EH (cell line): ENCODE measurements at places on chromosomes 2 and 18.

DNA sequence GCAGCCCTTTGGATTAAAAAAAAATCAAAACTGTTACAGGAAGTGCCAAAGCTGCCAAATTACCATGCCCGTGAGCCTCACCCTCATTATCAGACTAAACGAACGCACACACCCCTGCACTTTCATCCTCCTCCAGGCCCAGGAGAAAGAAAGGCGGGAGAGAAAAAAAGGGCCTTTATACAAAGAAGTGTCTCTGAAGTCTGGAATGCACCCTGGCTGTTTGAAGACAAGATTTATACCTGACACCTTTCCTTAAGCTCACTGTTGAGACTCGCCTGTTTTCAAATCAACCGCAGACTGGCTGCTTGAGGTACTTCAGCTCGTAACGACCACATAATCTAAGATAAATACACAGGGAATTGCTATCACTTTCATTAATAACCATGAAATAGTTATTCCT lies 31.0 kb downstream of the EDAR start:
- DNase-seq = no peak

- DNase-seq = no peak
Measured at GRCh38 chr18:43735570-43735969, 458.3 kb upstream of the SYT4 start.

DNA sequence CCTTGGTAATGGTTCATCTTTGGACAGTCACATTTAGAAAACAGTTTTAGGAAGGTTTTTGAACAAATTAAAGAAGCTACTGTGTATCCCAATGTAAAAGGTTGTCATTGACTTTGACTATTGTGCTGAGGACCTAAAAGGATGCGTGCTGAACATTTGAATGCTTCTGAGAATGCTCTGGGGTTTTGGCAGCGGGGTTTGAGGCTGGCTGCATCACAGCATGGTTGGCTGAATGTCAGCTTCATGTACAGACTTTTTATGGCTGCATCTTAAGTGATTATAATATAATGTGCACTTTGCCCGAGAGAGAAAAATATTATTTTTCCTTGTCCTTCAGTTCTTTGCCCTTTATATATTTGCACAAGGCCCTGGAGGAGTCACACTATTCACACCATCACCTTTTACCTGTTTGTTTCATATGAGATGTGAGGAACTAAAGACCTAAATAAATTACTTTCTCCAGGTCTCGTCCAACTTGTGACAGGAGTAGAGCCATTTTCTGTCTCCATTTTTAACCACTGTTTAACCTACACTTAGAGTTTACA lies 125.9 kb downstream of the CCDC85A start:
- DNase-seq = no peak

DNA sequence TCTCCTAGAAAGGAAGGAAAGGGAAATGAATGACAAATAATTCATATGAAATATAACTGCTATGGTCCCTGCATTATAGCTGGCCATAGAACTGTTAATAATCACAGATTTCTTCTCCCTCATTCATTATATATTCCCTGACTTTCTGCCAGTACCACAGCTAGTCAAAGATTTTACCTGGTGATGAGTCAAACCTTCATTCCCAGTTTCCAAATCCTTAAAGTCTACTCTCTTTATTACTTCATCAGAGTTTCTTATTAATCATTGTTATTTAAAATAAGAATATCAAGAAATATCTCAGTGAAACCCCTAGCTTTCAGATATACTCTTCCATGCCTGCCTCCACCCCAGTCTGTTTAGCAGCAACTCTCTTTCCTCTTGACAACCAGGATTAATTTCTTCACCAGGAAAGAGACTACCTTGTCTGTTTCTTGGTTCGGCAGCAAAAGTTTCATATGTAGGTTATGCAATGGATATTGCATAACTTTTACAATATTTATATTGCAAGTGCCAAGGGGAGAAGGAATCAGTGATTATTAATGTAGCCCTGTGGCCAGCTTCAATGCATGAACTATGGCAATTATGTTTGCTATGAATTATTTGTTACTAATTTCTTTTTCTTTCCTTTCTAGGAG lies 533.8 kb downstream of the FBXO15 start:
- no peak for DNase-seq

- DNase-seq = no peak
Measured at GRCh38 chr2:121184248-121184862, 100.6 kb downstream of the TFCP2L1 start.

- DNase-seq = no peak
Measured at GRCh38 chr2:211114826-211115455, 558.5 kb downstream of the CPS1 start.

- DNase-seq = no peak
Measured at GRCh38 chr2:60366135-60366712, 187.2 kb downstream of the BCL11A start.

DNA sequence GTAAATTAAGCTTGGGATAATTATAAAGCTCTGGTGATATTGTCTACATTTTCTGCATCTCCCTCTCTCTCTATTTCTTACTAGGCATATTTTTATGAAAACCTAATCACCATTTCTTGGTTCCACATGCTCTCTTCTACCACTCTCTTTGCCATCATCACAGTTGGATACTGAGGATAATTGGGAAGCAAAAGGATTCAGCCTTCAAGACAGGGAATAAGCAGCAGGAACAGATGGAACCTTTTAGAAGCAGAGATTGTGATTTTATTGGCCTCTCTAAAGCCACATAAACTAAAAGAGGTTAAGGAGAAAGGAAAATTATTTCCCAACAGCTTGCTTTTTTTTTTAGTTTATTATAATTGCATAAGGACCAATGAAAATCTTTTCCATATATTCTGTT lies 226.3 kb upstream of the SPHKAP start:
- DNase-seq = no peak

- DNase-seq = no peak
Measured at GRCh38 chr2:7468955-7469354, 551.7 kb downstream of the RNF144A start.

DNA sequence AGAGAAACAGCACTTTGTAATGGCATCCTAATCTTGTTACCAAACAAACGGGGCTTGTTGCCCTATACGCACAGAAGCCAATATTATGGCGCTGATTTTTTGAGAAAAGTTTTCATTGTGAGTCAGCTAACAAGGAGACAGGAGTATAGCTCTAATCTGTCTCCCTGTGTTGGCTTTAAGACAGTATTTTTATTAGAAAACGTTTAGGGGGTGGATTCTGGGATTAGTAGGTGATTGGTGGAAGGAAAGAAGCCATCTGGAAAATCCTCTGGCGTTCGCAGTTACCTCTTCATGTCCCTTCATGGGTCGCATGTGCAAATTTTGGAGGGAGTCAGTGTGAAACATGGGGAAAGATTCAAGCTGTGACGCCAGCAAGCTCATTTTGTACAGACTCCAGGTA lies 698 bp upstream of the TMEM237 start:
- DNase-seq = peak; percentile 50

DNA sequence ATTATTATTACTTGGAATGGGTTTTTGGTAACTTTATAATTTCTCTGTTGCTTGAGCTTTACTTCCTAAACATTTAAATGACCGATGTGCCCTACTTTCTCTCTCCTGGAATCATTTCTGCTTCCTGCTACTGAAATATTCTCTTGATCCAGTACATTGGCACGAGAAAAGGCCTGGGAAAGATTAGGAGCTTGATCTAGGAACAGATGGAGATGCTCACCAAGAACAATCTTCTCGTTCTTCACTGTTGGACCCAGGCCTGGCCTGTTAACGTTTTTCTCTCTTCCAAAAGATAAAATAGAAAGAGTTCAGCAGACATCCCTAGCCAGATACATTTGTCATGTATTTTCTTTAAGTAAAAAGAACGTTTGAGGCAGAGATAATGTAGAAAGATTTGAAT lies 1356.8 kb upstream of the CRIM1 start:
- DNase-seq = no peak

GRCh38 chr2:58039170-58039611 lies 7.4 kb upstream of the VRK2 start:
- peak; percentile 69 for DNase-seq

GRCh38 chr2:128563348-128563687 lies 244.7 kb upstream of the HS6ST1 start:
- DNase-seq = peak; percentile 98

GRCh38 chr2:151337643-151338042 lies 19.7 kb upstream of the TNFAIP6 start:
- DNase-seq = peak; percentile 34

GRCh38 chr2:8594731-8595427 lies 87.0 kb upstream of the ID2 start:
- DNase-seq = no peak

DNA sequence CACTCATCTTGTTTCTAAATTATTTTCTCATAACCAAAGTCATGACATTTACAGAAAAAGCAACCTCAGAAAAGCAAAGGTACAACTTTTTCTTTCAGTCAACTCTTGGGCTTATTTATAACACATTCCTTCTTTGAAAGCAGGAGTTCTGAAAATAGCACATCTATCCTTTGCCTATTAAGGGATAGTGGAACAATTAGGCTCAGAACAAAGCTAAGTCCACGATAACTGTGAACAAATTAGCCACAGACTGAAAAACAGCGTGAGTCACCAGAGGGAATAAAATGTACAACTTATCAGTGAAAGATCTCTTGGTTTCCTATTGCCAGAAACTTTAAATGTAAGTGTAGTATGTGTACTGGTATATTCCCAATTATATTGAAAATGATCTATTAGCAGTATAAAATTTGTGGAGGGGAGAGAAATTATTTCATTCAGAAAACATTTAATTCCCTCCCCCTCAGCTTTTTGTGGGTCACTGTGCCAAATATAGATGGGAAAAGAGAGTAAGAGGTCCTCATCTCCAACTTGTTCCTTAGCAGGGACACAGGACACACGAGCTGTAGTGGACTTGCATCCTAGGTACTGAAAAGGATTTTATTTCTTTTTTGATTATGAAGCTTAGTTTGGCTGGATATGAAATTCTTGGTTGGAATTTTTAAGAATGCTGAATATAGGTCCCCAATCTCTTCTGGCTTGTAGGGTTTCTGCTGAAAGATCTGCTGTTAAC lies 15.4 kb upstream of the MATN3 start:
- peak; percentile 72 for DNase-seq

GRCh38 chr18:79588636-79589481 lies 90.7 kb upstream of the CTDP1 start:
- DNase-seq = peak; percentile 81

- peak; percentile 14 for DNase-seq
Measured at GRCh38 chr2:215003001-215003400, 135.4 kb downstream of the ABCA12 start.

DNA sequence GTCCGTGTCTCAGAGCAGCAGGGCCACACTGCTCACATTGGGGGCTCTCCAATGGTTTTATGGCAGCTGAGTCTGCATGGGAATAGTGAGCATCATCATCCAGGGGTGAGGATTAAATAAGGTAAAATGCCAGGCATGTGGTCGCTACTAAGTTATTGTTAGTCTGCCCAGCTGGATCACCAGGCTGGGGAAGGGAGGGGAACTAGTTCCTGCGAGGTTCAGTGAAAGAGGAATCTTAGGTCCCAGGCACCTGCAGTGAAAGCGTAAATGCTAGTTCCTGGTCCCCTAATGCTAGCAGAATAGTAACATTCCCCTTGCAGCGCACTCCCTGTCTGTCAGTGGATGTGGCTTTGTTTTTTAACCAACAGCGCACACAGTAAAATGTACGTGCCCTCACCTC lies 60.1 kb downstream of the ARHGEF4 start:
- DNase-seq = no peak

GRCh38 chr2:224410946-224411561 lies 9.1 kb upstream of the FAM124B start:
- peak; percentile 54 for DNase-seq

DNA sequence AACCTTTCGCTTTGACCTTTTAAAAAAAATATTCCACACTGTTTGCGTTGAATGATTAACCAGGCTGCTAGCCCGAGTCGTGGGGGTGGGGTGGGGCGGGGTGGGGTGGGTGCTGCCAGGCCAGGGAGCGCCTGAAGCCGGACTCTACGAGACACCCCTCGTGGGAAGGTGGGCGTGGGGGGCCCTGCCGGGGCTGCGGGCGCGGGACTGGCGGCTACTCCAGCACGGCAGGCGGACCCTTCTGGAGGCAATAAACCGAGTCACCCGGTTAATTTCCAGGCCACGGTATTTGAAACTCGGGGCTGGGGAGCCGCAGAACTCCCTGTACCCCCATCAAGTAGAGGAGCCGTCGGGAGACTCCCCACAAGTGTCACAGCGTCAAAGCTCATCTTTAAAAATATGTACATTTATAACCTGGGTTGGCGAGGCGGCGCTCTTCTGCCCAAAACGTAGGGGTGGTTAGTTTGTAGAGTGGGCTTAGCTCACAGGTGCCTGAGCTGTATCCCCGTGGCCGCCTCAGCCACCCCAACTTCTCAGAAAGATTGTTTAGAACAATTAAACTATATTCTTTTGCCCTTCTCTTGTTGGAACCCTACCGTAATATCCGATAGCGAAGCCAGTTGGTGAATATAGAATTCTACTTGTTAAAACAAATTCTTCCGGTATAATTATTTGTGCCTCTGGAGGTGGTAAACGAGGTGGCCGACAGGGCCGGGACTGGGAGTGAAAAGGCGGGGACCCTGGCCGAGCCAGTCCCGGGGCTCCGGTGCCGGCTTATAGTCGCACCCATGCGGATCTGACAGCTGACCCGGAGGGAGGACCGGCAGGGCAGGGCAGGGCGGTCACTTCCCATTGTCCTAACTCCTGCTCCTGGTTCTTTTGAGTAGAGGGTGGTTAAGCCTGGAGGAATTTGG lies 1.4 kb downstream of the B3GNT2 start:
- DNase-seq = peak; percentile 39
